ENCODE measurements at places on chromosomes 16 and 17.

DNA sequence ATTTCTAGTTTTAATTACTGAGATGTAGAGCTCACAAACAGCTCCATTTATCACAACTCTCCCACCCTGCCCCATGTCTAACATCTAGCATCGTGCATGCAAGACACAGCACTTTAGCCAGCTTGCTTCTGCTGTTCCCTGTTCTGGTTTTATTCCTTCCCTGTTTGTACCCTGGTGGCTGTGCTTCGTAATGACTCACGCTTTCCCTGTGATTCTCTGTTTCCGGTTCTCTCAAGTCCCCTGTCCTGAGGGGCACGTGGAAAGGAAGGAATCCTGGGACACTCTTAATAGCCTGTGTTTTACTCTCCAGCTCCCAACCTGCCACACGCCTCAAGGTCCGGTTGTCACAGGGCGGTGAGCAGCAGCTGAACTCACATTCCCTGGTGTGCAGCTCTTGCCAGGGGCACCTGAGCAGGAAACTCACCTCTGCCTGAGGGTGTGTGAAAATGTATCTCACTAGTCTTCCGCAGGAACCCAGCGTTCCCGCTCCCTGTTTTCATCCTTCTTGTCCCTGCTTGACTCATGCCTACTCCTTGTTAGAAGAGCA, 10.6 kb downstream of the SHISA6 start:
- DNase-seq = no peak

GRCh38 chr17:58284613-58285421, 4.1 kb upstream of the MPO start:
- no peak for DNase-seq

DNA sequence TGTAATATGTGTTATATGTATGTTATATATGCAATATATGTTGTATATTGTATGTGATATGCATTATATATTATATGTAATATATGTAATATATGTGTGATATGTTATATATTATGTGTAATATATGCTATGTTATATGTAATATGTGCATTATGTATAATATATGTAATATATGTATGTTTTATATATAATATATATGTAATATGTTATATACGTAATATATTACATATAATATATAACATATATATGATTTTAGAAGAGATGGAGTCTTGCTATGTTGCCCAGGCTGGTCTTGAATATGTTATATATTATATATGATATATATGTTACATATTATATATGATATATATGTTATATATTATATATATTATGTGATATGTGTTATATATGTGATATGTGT, 65.5 kb upstream of the DNAH17 start:
- DNase-seq = no peak

GRCh38 chr16:85850344-85850880, 48.5 kb upstream of the IRF8 start:
- no peak for DNase-seq

GRCh38 chr16:14405611-14406537, 224.2 kb downstream of the PARN start:
- peak; percentile 18 for DNase-seq

GRCh38 chr16:85101956-85102630, 10.2 kb downstream of the CIBAR2 start:
- DNase-seq = no peak

GRCh38 chr17:5248821-5249479, 14.3 kb upstream of the SCIMP start:
- DNase-seq = no peak

GRCh38 chr17:2271985-2272702, 31.4 kb downstream of the SMG6 start:
- peak; percentile 54 for DNase-seq

GRCh38 chr17:27536781-27537180, 80.5 kb downstream of the KSR1 start:
- DNase-seq = no peak

GRCh38 chr17:58991718-58992331, 114.9 kb downstream of the TRIM37 start:
- peak; percentile 63 for DNase-seq

- DNase-seq = no peak
Observed at GRCh38 chr17:79818026-79818758, 21.0 kb downstream of the CBX4 start.

- DNase-seq = peak; percentile 88
Observed at GRCh38 chr17:74744714-74745547, 3.5 kb upstream of the NHERF1 start.

GRCh38 chr17:34800661-34801060, 160.6 kb downstream of the CCT6B start:
- DNase-seq = no peak

DNA sequence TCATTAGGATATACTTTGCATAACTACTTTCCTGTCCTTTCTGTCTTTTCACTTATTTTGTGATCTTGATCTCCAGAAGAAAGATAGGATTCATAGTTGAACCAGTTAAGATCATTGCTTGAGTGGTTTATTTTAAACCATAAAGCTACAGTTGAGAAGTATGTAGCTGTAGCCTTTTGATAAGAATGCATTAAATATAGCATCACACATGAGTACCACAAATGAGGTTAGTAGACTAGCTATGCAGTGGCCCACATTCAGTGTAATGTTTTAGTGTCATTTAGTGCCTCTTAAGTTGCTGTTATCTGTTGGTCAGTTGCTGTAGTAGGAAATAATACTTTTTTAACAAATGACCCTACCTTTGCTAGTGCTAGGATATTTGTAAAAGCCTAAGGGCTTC, 1.3 kb downstream of the NLK start:
- DNase-seq = no peak

DNA sequence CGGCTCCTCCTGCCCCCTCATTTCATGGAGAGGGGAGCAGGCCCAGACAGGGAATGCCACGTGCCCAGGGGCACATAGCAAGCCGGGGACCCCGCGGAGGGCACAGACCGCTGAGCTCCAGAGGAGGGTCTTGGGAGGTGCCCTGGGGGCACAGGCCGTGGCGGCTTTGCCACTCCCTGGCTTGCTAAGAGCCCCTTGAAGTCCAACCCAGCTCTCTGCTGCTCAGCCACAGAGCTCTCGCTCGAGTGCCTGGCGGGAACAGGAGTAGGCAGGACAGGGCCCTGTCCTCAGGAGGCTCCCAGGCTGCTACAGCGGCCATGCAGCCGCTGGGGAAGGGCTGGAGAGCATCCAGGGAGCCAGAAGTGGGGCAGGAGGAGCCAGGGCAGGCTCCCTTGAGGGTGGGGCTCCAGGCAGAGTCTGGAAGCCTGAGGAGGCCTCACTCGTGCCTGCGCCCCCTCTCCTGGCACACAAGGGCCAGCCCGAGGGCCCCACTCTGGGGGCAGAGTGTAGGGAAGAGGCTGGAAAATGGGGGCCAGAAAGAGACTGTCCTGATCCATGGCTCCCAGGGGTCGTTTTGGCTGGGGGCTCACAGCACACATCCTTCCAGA, 4.4 kb upstream of the RAB26 start:
- DNase-seq = no peak

GRCh38 chr16:66308096-66308495, 58.4 kb upstream of the CDH5 start:
- DNase-seq = no peak

DNA sequence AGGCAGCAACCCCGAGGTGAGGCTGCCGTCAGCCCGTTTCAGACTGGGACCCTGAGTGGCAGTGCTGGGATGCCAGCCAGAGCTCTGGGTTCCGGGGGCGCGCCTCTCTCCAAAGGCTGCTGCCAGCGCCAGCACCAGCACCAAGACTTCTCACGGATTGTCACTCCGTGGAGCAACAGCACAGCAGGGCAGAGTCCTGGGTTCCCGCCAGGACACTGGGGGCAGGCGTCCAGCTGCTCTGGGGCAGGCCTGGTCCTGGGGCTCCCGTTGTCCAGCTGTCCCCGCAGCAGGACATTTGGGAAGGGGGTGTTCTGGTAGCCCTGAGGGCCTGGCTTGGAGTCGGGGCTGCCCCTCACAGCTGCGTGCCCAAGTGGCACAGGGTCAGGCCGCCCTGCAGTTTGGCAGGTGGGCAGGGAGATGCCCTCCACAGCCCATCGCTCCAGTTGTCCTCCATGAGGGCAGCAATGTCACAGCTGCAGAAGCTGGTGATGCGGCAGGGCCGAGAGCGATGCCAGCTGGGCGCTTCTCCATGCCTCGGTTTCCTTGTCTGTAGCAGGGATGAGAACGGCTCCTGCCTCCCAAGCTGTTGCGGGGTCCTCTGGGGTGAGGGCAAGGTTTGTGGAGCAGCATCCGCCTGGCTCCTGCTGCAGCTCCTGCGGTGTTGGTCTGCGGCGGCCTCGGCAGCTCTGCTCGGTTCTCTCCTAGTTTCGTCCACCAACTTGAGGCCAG, 137.3 kb upstream of the CIBAR2 start:
- DNase-seq = no peak

GRCh38 chr17:64398320-64398719, 7.7 kb upstream of the PECAM1 start:
- DNase-seq = no peak

GRCh38 chr17:43550754-43551153, 4.6 kb upstream of the ETV4 start:
- DNase-seq = no peak

DNA sequence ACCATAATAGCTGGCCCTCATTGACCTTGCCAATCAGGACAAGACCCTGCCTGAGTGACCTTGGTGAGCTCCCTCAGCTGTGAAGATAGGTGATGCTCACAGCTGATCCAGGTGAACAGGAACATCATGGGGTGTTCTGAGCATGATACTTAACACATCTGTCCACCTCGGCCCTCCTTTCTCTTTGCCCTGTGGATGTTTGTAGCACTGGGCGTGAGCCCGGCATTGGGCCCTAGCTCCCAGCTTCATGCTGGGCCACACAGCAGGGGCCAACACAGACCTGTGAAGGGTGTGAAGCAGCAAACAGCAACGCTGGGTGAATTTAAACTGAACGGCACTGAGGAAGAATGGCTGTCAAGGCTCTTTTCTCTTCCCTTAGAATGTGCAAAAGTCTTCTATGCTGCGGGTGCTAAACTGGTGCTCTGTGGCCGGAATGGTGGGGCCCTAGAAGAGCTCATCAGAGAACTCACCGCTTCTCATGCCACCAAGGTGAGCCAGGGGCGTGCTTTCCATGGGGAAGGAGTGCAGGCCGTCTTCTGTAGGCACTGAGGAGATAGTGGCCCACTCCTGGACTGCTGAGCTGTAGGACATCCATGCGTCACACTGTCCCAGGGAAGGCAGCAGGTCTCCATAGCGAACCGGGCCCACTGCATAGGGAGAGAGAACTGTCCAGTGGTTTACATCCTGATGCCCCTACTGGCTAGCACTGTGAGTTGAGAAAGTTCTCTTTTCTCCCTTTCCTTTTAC, 35.9 kb downstream of the TMEM11 start:
- DNase-seq = no peak

DNA sequence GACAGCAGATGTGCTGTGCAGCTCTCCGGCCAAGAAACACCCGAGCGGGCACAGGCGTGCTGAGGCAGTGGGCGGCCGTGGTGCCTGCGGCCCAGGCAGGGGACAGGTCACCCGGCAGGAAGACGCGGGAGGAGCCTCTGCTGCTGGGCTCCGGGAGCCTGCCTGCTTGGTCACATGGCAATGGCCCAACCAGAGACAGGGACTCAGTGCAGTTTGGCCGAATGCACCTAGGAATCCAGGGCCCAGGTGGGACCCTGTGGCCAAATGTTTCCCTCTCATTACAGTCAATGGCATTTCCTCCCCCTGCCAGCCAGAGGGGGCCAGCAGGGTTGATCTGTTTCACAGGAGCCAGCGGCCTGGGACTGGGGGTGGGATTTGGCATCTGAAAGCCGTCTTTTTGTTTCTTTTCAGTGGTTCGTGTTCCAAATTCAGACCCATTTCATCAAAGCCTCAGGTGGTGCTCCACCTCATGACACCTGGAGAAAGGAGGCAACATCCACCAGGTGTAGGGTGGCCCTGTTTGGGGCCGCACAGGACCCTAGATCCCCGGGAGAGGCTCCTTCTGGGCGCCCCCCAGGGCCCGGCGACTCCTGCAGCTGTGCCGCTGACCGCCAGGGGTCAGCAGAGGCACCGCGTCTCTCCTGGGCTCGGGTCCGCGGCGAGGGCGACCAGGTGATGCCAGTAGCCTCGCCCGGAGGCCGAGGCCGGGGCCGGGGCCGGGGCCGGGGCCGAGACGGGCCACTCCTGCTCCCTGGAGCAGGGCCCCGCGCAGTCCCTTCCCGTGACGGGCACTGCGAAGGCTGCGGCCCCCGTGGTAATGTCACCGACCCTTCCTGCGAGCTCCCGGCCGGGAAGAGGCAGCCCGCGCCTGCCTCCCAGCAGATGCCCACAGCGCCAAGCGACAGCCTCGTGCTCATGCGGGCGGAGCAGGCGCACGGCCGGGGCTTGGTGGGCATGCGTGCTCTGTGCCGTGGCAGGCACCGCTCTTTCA, 118.5 kb downstream of the C16orf78 start:
- peak; percentile 16 for DNase-seq

DNA sequence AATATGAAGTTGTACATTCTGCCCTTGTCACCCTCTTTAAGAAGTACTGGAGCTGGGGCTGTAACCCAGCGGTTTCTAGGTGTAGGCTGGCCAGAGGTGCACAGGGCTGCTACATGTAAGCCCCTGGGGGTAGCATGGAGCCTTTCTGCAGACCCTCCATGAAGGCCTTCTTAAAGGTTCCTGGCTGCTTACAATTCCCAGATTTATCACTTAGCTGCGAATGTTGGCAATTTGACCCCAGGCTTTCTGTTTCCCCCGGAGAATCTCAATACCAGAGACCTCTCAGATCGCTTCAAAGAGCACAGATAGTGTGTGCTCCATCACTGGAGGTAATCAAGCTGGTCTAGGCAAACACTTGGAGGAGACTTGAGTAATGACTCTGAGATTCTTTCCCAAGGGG, 309.4 kb downstream of the CBLN1 start:
- no peak for DNase-seq

GRCh38 chr16:6857575-6857974, 475.1 kb upstream of the RBFOX1 start:
- DNase-seq = no peak

GRCh38 chr17:76781056-76781982, 43.4 kb downstream of the MFSD11 start:
- DNase-seq = no peak

DNA sequence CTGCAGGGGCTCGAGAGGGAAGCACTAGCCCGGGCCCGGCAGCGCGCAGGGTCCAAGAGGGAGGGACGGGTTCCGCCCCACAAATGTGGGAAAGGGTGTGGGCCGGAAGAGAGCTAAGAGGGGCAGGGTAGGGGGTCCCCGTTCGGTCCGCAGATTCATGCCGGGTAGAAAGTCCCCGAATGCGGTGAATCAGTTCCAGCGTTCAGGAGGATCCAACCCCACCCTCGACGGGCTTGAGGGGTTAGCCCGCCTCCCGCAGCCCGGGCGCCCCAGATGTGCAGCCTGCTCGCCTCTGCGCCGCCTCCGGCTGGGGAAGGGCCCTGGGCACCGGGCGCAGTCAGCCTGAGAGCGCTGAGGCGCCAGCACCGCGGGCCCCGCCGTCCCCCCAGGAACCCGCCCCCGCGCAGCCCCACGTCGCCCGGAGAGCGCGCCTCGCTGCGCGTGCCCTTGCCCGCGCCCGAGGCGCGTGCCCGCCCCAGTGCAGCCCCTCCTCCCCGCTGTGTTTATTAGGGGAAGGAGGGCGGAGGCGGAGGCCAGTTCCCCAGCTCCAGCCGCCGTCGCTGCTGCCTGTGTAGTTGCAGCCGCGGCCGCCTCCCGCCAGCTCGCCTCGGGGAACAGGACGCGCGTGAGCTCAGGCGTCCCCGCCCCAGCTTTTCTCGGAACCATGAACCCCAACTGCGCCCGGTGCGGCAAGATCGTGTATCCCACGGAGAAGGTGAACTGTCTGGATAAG, at the start of gene LASP1:
Gene LASP1, plus strand, starts transcription at position 533 of the 733 bp plus-strand sequence. Its CDS starts 132 bp downstream, at position 665.
- peak; percentile 93 for DNase-seq

Measured in activated CD4-positive, alpha-beta T cell treated with anti-CD3 and anti-CD28 coated beads, Interleukin-2, amount 50 U/mL, for 16 hours (primary cell).